NCI-H748 treated with DMSO at 0.1 percent for 48 hours (cell line): ENCODE measurements at places on chromosomes 12 and 14.
A peak's percentile ranks its signal among the peaks of the same experiment; 100 is the strongest.

DNA sequence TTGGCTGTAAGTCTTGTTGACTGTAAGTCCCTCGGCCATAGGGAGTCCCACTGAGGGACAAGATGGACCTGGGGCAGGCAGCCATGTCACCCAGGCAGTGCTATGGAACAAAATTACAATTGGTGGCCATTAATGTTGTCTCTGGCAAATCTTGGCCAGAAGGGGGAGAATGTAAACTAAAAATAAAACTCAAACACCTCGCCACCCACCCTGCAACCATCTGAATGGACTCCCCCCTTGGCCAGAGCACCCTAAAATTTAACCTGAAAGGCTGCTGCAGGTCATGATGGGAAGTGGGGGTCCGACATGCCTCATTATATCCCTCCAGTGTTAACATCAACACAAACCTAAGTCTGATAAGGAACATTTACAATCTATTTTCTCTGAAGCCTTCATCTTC lies 8.2 kb downstream of the SLC22A17 start:
- DNase-seq = no peak

- DNase-seq = no peak
These were observed 311.3 kb downstream of the C12orf75 start for GRCh38 chr12:105641749-105642148.

GRCh38 chr14:103067231-103067954 lies 10.0 kb upstream of the CDC42BPB start:
- DNase-seq = no peak

DNA sequence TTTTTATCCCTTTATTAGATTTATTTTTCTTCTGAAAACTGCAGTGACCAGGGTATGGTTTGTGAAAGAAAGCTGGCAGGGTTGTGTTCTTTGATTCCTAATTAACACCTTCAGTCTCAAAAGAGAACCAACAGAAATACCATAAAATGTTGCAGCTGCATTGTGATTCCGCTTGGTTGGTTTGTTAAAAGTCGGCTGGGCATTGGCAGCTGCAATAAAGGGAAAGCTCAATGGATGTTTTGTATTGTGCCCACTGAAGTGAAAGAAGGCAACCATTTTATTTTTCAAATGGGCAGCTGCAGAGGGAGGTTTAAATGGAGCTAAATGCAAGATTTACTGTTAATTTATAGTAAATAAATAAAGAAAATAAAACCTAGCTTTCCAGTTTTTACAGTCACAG lies 16.7 kb downstream of the LGR5 start:
- DNase-seq = peak; percentile 88

DNA sequence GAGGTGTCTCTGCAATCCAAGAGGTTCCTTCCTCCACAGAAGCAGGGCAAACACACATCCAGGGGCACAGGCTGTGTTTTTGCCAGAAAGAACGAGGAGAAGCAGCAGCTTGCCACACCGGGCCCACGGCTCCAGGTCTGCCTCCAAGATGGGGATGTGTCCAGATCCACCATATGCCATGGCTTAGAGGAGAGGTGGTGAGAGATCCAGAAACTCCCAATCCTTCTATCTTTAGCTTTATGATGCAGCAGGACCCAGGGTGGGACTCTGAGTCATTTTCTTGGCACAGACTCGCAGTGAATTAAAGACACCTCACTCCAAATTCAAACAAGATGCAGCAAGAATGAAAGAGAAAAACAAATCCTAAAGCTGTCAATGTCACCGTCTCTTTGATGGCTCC lies 481.4 kb upstream of the TMEM132C start:
- no peak for DNase-seq

- DNase-seq = no peak
These were observed 151.9 kb downstream of the EMP1 start for GRCh38 chr12:13348464-13348863.

- no peak for DNase-seq
These were observed 281.9 kb downstream of the ACSS3 start for GRCh38 chr12:81359736-81360135.

DNA sequence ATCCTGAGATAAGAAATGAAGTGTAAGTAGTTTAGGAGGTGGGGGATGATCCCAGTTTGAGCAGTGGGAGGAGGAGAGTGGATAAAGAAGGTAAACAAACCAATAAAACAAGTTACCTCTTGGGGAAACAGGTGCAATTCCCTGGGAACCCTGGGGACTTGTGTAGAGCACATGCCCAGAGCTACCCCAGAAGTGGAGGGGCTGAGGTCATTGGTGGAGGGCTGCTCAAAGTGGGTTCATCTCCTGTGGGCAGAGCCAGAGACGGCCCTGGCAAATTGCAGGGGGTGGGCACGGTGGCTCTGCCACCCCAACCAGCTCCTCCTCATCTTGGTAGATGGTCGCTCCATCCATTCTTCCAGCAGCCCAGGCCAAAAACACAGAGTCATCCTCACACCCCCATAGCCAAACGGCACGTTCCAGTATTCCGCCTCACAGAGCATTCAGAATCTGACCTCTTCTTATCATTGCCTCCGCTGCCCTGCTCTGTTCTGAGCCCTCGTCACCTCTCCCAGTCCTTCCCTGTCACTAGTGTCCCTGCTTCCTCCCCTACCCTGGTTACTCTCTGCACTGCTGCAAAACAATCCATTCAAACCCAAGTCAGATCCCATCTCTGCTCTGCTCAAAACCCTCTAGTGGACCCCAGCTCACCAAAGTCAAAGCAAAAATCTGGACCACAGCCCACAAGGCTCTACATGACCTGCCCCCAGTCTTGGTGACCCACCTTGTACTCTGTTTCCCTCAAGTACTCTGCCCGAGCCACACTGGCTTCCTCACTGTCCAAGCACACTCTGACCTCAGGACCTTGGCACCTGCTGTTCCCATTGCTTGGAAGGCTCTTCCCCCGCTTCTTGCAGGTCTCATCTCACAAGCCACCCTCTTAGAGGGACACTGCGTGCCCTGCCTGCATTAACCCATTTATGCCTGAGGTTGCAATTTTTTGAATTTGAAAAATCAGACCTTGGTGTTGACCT lies 5.5 kb downstream of the CYP46A1 start:
- DNase-seq = no peak

DNA sequence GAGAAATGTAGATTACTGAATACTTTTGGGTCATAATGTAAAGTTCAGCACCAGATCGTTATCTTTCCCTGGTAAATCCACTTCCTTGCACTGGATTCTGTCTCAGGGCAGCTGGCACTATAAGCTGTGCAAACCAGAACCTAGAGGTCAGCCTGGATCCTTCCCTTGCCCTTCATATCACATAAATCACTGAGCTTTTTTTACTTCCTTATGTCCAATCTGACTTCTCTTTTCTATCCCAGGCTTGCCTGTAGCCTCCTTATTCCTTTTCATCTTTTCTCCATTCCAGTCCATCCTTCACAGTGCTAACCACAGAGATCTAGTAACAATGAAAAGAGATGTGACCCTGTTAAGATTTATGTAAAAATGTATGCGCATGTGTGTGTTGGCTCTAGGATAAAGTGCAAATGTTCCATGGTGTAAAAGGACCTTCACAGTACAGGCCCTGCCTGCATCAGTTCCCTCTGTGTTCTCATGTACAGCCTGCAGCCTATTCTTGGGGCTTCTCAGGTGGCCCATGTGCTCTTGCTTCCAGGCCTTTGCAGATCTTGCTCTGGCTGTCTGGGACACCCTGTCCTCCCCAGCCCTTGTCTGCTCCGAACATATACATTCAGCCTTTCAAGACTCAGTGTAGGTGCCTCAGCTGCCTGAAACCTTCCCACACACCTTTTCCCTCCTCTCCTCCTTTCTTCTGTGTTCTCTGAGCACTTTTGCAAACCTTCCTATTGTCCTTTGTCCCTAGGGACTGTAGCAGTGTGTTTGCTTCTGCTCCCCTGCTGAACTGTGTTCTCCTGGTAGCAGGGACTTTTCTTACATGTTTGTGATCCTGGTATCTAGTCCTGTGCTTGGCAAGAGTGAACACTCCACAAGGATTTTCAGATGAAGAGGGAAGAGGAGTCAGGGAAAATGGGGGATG lies 30.0 kb downstream of the PELI2 start:
- no peak for DNase-seq

GRCh38 chr12:115885040-115885690 lies 392.3 kb downstream of the MED13L start:
- peak; percentile 90 for DNase-seq

DNA sequence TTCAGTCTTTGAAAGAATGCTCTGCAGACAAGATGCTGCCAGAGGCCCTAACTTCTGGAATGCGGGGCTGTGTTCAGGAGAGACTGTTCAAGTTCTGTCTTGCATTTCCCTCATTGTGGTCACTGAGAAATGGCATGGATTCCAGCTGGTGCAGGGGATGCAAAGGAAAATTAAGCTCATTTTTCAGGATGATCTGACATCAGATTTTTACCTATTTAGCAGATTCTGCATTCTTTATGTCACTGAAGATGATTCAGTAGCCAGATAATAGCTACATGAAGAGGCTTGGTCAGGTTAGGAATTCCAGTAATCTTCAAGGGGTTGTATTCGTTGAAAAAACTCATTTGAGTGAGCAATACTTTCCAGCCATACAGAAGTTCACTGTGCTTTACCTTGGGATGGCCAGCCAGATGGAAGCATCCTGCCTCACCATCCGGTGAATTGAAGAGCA lies 16.1 kb upstream of the MFAP5 start:
- DNase-seq = no peak

- no peak for DNase-seq
These were observed 61.7 kb downstream of the SUSD6 start for GRCh38 chr14:69673104-69673503.

DNA sequence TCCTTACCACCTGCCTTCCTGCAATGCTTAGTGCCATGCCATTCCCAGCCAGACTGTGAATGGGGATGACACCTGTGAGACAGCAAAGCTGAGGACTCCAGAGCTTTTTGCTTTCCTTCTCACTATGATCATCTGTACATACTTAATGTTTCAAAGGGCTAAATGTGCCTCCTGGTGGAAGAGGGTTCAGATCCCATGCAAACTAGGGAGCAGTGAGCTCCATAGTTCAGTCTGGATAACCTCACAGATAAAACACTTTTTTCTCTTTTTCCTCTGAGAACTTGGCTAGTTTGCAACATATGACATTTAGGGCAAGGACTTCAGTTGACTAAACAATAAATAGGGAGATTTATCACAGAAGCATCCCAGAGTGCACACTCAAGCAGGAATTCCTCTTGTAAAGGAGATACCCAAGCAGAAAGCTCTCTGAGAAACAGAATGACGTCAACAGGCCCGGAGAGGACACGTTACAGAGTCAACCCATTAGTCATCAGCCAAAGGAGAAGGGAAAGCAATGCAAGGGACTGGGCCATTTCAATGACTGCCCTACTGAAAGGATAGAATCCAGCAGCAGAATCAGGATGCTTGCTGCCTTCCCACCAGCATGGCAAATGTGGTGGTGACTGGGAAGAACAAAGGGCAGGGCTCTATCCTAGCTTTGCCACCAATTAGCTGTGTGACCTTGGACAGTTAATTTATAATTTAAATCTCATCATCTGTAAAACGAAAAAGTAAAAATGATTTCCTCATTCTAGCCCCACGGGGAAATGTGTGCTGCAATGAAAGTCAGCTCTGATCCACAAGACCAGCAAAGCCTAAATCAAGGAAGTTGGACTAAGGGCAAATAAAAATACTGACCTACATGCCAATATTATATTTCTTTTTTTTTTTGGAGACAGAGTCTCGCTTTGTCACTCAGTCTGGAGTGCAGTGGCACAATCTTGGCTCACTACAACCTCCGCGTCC lies 80.8 kb upstream of the ACTN1 start:
- no peak for DNase-seq

GRCh38 chr14:65208548-65208947 lies 106.2 kb upstream of the MAX start:
- DNase-seq = no peak

DNA sequence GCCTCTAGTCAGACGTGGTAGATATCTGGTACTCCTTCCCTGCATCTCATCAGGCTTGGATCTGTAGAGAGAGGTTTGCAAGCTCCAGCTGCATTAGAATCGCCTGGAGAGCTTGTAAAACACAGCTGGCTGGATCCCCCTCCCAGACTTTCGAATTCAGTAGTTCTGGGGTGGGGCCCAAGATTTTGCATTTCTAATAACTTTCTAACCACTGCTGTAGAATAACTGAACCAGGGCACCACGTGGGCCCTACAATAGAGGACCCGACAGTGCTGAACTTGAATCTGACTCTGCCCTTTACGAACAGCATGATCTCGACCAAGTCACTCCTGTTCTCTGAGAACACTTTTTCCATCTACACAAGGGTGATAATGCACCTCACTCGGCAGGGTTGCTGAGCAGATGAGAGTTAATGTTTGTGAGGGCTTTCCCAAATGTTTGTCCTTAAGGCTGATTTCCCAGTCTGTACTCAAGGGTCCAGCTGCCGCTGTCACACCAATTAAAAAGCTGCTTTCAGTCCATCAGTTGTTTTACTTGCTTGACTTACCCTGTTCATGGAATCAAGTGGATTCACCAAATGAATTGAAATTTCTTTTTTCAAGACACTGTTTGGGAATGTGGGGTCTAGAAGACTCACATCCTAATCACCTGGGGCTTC lies 86.6 kb upstream of the SLC24A4 start:
- DNase-seq = no peak
